Fibroblast of skin of back (primary cell): ENCODE measurements at places on chromosomes 7 and 10.

- DNase-seq = no peak
These were observed 6.8 kb downstream of the TECTB start for GRCh38 chr10:112290054-112290373.

- no peak for DNase-seq
These were observed 54.0 kb downstream of the IFIT5 start for GRCh38 chr10:89468191-89468965.

DNA sequence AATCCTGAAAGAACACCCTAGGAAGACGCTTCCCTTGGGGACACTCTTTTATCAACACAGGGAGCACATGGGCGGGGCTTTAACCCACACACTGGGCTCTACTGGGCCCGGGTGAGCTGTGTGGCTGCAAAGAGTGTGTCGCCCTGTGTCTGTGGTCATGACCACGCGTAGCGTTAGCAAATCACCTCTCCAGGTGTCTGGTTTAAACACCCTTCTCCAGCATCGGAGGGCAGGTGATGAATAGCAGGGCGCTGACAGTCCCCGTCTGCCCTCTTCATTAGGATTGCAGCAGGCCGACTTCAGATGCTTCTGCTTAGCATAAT is 127.7 kb downstream of the ADARB2 start:
- no peak for DNase-seq

DNA sequence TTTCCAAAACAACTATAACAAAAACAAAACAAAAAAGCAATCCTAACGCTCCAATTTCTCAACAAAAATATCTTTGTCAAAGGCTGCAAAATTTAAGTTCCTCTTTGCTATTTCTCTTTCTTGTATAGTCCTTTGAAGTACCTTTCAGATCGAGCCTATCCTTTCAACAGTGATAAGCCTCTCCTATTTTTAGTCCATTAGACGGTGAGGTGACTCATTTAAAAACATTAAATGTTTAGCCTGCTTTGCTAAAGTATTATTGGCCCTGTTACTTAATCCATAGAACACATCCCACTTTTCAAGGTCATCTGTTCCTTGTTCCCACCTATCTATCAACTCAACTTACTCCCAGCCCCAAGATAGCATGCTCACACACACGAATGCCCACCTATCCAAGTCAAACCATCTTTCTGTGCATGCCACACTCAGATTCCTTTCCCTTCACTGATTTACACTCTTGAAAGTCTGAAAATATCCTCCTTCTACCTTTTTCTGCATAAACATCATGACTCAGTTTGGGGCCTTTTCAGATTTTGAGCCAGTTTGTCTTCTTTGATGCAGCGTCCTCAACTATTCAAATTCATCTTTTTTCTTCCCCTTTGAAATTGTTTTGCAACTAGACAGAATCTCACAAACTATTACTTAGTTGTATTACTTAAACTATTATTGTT is 224.9 kb upstream of the TMEM229A start:
- no peak for DNase-seq

- peak; percentile 73 for DNase-seq
These were observed 73.8 kb upstream of the PRLHR start for GRCh38 chr10:118669020-118669791.

- DNase-seq = no peak
These were observed 63.0 kb downstream of the GNAI1 start for GRCh38 chr7:80197627-80198026.
